ENCODE measurements at places on chromosomes 12 and 14.
A peak's percentile ranks its signal among the peaks of the same experiment; 100 is the strongest.

DNA sequence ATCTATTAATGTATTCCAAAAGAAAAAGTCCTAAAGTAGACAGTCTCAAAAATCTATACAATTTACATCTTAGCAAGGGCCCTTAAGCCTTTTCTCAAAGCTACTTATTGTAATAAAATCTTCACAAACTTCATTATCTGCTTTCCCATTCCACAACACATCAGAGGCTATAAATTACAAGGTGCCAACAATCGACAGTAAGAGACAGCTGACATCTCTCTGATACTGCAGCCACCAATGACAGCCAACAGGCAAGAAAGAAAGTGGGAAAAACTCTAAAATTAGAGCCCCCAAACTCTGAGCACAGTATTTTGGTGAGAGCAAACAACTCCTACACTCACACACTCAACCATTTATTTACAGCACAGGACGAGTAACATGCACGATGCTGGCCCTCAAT lies 2.2 kb downstream of the ANGEL1 start:
- DNase-seq, result no peak

- DNase-seq, result no peak
Measured at GRCh38 chr12:130068741-130069140, 93.5 kb upstream of the FZD10 start.

- DNase-seq, result no peak
Measured at GRCh38 chr14:84804895-84805294, 725.0 kb upstream of the FLRT2 start.

- no peak for DNase-seq
Measured at GRCh38 chr14:70718383-70719118, 76.8 kb downstream of the TTC9 start.

GRCh38 chr12:89129167-89129870 lies 223.0 kb downstream of the DUSP6 start:
- no peak for DNase-seq

DNA sequence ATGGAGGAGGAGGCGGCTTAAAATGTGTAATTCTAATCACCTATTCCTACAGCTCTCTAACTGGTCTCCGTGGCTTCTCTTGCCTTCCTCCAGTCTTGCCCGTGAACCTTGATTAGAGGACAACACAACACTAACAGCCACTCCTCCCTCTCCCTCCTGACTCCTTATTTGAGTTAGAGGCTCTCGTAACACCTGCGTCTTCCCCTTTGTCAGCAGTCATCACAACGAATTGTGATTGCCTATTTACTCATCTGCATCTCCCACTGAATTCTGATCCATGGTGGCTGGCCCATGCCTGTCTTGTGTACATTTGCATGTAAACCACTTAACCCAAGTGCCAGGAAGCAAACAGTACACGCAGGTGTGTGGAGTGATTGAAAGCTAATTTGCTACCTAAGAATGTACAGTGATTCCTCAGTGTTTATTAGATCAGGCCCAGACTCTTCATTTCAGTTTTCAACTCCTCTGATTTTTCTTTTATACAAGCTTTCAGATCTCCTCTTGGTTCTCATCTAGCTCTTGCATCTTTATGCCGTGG lies 154.5 kb downstream of the MON2 start:
- no peak for DNase-seq

DNA sequence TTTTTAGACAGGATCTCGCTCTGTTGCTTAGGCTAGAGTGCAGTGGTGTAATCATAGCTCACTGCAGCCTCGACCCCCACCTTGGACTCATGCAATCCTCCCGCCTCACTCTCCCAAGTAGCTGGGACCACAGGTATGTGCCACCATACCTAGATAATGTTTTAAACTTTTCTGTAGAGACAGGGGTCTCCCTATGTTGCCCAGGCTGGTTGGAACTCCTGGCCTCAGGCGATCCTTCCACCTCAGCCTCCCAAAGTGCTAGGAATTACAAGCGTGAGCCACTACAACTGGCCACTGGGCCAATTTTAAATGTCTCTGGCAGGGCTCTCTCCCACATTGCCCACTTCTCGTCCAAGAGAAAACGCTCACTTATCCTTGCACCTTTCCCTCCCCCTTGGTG lies 66.5 kb upstream of the DACT1 start:
- DNase-seq, result no peak

GRCh38 chr14:93317210-93317874 lies 15.5 kb downstream of the BTBD7 start:
- DNase-seq, result no peak

GRCh38 chr14:95895720-95896119 lies 19.1 kb downstream of the TUNAR start:
- peak; percentile 18 for DNase-seq

DNA sequence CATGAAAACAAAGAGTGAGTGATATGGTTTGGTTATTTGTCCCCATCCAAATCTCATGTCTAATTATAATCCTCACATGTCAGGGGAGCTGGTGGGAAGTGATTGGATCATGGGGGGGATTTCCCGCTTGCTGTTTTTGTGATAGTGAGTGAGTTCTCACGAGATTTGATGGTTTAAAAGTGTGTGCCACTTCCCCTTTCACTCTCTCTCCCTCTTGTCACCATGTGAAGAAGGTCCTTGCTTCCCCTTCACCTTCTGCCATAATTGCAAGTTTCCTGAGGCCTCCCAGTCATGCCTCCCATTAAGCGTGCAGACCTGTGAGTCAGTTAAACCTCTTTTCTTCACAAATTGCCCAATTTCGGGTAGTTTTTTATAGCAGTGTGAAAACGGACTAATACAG lies 2.1 kb upstream of the ATXN7L3B start:
- DNase-seq, result no peak

- DNase-seq, result no peak
Measured at GRCh38 chr14:73233564-73233963, 3.7 kb upstream of the PAPLN start.

DNA sequence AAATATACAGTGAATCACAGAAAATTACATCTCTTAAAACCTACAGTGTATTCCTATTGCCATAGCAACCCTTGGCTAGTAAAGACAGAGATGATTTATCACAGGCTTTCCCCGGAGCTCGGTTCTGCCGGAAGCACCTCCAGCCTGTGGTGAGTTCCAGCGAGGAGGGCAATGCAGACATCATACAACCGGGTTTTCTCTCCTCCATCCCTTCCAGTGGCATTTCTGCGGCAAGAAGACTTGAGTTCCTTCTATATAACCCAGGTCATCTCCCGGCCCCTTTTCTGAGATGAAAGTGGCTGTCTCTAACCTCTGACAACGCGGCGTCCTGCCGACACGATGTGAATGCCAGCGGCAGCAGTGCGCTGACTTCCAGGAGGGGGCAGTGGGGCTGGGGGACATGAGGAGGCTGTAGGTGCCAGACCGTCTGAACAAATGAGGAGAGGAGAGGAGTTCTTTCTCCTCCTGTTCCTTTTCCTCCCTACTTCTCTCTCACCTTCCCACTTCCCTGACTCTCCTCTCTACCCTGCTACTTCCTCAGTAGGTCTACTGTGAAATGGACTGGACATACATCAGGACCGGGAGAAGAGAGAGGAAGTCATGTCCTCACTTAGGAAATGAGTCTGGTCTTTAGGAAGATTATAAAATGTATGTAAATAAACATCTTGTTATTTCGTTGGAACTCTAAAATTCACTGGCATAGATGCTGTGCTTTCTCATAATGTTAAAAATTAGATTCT lies 68.6 kb upstream of the MAX start:
- DNase-seq, result no peak

DNA sequence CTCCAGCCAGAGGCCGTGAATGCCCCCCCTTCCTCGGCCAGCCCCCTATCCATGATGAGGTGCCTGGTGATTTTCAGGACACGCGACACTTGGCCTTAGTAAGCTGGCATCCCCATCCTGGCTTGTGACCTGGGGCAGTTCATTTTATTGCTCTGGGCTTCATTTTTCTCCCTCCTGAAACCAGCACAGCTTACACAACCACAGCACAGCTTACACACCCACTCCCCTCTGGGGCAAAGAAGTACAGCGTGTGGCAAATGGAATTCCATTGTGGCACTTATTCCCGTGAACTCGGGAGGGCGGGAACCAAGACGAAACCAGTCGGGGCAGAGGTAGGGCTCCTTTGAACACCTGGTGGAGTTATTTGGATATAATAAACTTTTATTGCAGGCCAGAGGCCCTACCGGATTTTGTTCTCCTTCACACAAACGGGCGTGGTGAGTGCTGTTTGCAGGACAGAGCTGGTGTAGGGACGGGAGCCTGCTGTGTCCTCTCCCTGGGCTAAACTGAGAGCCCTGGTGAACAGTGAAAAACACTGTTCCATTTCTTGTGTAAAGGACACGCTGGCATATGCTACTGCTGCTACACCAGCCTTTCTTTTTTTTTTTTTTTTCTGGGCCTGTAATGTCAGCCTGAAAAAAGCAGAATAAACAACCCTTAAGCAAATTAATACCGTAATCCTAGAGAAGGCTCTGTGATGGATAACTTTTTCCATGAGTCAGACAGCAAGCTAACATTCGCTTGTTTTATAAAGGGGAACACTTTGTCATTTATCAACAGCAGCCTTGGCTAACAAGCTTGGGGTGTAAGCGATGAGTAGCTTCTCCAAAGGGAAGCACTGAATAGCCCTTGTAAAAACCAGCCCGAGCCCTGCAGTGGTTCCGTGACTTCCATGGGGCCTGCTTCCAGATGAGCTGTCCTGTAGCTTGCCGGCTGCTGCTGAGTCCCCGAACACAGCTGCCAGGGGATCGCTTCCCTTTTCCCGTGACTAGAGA lies 29.3 kb downstream of the CD9 start:
- peak; percentile 32 for DNase-seq

GRCh38 chr14:21436567-21437062 lies 19.3 kb downstream of the CHD8 start:
- no peak for DNase-seq

- DNase-seq, result peak; percentile 63
Measured at GRCh38 chr14:61609191-61609843, 86.0 kb upstream of the HIF1A start.

DNA sequence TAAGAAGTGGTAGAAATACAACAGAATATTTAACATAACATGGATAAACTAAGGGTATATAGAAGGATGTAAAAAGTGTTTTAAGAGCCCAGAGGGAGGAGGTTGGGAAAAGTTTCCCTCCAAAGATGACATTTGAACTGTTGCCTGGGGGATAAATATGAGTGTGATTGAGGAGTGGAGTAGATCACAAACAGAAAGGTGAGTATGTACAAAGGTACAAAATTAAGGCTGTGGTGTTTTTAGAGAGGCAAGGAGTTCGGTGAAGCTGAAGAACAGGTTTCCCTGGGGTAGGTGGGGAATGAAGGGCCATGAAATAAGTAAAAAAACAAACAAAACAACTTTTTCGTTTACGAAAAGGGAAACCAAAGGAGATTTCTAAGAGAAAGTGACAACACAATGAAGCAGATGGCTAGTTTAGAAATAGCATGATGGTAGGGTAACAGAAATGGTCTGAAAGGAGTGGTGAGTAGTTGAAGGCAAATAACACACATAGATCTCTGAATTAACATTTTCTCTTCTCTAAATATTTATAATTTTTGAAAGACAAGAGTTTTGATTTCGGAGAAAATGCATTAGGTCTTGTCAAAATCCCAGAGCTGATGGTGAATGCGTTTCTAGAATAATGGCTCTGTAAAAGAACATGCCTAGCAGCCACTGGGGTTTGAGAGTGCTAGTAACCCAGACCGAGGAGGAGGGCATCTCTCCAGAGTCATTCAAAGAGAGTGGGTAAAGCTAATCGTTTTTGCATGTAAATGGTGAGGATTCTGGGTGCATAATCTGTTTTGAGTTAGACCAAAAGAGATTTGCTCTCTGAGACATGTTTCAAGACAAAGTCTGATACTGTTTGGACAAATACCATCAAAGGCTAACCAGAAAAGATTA lies 240.4 kb upstream of the DCN start:
- DNase-seq, result no peak

DNA sequence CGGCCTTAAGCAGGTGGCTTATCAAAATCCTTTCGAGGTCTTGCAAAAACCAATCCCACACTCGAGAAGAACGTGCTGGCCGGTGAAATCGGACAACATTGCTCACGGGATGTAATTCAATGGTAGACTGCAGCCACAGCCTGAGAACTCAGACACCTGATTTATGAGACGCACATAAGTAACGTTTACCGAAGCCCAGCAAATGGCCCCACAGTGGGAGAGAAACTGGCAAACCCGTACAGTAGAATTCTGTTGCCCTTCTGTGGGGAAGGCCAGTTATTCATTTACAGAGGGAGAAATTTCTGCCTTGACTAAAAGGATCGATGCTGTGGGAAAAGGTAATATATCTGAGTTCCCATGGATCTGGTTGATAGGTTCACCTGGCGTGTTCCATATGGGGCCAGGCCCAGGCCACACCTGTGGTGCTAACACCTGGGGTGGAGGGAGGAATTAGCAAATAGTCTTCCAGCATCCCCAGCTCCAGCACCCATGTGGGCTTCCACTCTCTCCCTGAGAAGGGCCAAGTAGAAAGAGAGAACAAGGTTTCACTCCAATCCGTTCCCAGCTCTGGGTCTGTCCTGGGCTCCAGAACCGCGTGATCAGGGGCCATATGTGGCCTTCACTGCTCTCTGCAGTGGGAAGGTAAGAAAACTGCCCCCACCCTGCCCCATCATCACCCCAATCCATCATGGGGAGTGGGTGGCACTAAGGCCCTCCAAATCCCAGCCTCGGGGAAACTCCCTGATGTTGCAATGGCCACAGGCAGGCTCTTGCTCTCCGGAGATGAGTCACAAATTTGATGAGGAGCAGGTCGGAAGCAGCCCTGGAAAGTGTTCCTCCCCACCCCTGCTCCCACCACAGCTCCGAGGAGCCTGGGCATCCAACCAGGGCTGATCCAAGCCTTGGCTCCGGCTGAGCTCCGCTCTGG lies 12.7 kb downstream of the BDKRB1 start:
- no peak for DNase-seq

DNA sequence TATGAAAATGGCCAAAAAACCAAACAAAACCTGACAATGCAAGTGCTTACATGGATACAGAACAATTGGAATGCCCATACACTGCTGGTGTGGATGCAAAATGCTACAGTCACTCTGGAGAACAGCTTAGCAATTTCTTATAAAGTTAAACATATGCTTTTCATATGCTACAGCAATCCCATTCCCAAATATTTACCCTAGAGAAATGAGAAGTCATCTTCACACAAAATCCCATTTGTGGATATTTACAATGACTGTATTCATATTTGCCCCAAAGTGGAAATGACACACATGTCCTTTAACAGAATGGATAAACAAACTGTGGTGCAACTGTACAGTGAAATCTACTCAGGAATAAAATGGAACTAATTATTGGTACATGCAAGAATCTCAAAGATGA lies 20.4 kb downstream of the SAV1 start:
- no peak for DNase-seq

DNA sequence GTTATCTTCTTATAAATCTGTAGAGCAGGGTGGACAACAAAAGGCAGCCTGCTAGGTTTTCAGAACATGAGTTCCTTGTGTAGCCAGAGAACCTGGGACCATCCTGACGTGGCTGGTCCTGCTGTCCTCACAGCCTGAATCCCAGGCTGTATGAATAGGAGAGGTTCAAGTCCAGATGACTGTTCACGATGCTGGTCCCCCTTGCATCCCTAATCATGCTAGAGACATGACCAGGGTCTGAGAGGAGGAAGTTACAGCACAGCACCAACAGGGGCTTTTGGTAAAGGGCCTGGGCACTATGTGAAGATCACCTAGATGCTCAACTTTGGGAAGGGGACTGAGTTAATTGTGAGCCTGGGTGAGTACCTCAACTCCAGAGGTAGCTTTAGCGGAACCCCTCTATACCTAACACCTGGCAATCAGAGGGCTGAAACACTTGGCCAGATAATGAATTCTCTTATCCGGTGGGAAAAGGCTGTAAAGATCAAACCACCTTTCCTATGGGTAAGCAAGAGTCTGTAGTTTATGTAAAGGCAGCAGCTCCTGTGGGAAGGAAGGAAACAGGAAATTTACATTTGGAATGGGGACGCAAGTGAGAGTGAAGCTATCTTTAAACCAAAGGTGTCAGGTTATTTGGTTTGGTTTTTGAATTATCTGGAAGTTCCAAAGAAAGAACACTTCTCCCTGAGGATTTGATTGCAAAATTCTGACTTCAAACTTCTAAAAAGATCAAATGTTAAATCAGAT lies 112.8 kb downstream of the DAD1 start:
- DNase-seq, result no peak

Measured in HepG2 (cell line).